ENCODE measurements at places on chromosomes 4 and X.

- DNase-seq = no peak
Observed at GRCh38 chr4:162791226-162791625, 375.5 kb downstream of the NAF1 start.

GRCh38 chr4:787561-787981 is 38.4 kb downstream of the CPLX1 start:
- DNase-seq = no peak

GRCh38 chr4:25291158-25291733 is 21.3 kb upstream of the ZCCHC4 start:
- no peak for DNase-seq

DNA sequence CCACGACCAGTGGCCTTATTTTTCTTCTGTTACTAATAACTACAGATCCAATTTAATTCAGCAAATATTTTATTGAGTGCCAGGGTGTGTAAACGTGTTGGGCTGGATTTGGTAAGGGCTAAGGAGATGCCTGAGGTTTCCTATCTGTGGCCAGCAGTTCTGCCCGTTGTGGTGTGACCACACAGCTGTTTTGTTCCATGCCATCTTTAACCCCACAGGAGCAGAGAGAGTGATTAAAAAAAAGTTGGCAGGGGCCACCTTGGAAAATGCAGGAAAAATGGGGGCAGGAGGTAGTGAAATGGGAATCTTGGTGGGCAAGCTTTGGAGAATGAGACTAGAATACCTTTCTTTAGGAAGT is 1.1 kb downstream of the PLAC8 start:
- DNase-seq = no peak

DNA sequence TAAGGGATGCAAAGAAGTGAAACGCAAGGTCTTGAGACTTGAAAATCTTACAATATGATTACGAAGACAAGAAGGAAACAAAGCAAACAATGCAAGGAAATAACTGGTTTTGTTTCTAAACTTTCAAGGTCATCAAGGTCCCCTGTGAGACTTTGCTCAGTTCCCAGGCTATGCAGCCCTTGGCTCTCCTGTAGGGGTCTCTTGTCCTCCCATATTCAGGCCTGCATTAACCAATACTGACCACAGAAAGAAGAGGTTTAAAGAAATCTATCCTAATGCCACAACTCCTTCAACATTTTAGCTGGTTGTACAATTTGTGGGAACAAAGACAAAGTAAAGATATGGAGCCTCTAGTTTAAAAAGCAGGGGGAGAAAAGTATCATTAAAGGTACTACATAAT is 209.2 kb downstream of the LHFPL1 start:
- DNase-seq = no peak

GRCh38 chr4:87193958-87194675 is 26.3 kb downstream of the KLHL8 start:
- DNase-seq = no peak

GRCh38 chr4:161320377-161320776 is 843.4 kb downstream of the FSTL5 start:
- DNase-seq = peak; percentile 36

DNA sequence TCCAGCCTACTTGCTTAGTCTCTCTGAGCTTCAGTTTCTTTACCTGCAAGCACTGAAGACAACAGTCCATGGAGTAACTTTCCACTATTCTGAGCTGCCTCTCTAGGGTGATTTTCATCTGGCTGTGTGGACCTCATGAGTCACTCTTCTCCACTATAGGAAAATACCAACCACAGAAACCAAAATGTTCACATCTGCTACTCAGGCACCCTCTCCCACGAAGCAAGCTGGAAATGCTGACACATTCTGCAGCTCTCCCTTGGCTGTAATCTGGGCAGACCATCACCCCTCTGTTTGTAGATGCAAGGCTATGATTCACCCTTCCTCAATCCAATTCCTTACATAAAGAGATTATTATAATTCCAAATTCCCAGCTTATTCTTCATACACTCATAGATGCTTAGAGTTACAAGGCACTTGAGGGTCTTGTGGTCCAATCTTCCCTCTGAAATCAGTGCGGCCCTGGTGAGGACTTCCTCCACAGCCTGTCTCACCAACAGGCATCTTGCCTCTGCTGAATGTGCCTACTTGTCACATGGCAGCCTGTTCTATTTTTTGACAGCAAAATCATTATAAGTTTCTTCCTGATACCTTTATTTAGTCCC is 97.0 kb upstream of the LNX1 start:
- DNase-seq = peak; percentile 92

GRCh38 chrX:21382715-21383114 is 8.5 kb downstream of the CNKSR2 start:
- DNase-seq = no peak

DNA sequence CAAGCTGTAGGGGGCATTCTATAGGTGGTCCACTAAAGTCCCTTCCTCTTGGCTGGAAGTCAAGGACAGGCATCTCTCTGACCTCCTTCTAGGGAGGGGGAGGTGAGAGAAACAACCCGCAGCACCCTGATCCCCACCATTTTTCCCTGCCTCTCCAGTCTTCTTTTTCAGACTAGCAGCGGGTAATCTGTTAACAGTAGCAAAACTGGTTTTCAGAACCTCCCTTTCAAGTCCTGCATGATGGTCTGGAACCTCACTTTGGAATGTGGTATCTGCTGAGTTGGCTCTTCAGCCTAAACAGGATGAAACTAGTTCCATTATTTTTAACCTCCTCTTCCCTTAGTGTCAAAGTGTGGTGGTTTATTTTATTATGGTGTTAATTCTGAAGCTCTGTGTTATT is 196.0 kb downstream of the NWD2 start:
- DNase-seq = peak; percentile 16

All from kidney tubule cell (primary cell).